Esophagus squamous epithelium (tissue), 5 donors: ENCODE measurements at places on chromosomes 5 and 9. TPM values are rescaled to one million over a fixed set of nuclear protein-coding genes. Genes with fewer than 3 reads are reported as not detected.

Gene ZDHHC21
- total RNA-seq = 13.3 TPM

Gene CDH10
- 0.09 TPM for total RNA-seq

Gene NRG2
- total RNA-seq = 0.66 TPM

Gene GABRP
- 49.2 TPM for total RNA-seq

Gene TRIM36
- 0.76 TPM for total RNA-seq

Gene CDO1
- total RNA-seq = 5.7 TPM

GRCh38 chr5:171975262-171975876, 31.1 kb downstream of the FBXW11 start:
- DNase-seq = no peak

- no peak for DNase-seq
Measured at GRCh38 chr9:34072410-34072809, 23.7 kb upstream of the UBAP2 start.

GRCh38 chr5:115184770-115185169, 15.1 kb upstream of the TRIM36 start:
- no peak for DNase-seq

DNA sequence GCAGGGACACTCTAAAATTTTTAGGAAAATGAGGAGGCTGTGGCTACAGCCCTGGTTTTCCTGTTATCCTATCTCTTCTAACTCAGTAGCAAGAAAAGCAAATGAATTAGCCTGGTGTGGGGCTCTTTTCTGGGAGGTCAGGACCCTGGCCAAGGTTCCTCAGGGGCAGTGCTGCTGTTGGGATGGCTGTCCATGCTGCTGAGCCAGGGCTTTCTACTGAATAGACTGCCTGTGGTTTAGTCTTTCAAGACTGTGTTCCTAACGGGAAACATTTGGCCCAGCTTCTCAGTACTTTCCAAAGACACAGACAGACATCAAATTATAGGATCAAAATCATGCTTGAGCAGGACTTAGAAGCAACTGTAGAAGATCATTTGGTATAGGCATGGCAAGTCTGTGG, 18.1 kb downstream of the TNC start:
- DNase-seq = no peak

DNA sequence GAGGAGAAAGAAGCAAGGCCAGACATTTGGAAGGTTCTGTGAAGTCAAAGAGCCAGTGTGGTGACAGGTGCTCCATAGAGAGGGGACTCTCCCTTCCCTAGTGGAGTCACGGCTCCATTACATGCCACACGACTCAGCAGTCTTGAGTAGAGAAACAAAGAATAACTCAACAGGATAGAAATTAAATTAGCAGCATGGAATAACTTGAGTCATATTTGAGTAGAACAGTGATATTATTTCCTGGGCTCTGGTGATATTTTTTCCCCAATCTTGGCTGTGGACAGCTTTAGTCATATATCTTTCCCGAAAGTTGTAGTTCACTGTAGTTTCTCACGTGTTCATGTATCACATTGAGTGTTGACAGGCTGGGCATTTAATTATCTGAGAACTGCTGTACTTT, 149.7 kb upstream of the EFNA5 start:
- DNase-seq = no peak

- DNase-seq = no peak
Measured at GRCh38 chr9:116058421-116058820, 95.2 kb upstream of the PAPPA start.

DNA sequence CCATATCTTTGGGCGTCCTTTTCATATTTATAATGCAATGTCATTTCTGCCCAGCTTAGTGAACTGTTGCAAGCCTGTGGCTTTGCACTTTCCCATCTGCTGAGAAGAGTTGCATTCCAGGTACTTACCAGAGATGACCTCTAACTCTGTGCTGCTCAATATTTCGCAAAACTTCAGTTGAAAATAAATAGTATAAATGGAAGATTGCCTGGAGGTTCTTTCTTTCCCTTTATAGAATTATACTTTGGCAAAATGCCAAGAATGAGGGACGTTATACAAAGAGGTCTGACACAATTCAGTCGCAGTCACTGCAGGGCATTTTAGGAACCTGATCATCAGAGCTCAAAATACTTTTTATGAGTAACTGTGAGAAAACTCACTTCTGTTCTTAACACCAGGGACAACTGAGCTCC, 18.9 kb upstream of the VLDLR start:
- no peak for DNase-seq

DNA sequence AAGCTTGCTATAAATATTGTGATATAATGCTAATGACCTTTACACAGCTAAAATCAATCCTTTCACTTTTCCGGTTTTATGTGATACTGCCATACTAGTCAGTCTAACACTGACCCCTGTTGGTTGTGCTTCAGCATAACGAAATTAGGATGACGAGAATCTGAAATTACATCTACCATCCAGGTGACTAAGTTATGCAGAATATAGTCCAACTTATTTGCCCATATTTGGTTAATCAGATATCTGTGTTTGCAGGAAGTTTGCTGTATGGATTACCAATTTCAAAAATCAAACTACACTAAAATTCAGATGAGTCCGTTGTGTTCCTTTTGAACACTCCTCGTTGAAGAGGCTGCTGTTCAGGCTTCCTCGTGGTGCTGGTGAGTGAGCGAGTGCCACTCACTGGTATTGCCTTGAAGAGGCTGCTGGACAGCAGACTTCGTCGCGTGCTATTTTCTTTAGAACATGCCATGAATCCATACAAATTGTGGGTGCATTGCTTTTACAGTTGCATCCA, 32.5 kb downstream of the TENT4A start:
- DNase-seq = no peak

DNA sequence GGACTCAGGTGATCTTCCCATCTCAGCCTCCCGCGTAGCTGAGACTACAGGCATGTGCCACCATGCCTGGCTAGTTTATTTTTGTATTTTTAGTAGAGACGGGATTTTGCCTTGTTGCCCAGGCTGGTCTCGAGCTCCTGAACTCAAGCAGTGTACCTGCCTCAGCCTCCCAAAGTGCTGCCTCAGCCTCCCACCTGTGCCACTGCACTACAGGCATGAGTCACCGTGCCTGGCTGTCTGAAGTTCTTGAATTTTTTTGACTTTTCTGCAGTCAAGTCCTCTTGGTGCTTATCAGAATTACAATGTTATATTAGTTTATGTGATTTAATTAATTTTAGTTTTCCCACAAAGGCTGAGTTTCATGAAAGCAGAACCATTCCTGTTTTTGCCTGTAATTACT, 9.8 kb downstream of the SPIN1 start:
- DNase-seq = no peak

DNA sequence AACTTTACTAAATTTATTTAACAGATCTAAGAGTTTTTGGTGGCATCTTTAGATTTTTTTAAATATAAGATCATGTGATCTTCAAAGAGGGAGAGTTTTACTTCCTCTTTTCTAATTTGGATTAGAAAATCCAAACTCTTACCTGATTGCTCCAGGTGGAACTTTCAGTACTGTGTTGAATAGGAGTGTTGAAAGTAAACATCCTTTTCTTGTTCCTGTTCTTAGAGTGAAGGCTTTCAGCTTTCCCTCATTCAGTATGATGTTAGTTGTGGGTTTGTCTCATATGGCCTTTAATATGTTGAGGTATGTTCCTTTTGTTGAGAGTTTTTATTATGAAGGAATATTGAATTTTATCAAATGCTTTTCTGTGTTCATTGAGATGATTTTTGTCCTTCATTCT, 650.0 kb upstream of the SGCD start:
- DNase-seq = no peak

DNA sequence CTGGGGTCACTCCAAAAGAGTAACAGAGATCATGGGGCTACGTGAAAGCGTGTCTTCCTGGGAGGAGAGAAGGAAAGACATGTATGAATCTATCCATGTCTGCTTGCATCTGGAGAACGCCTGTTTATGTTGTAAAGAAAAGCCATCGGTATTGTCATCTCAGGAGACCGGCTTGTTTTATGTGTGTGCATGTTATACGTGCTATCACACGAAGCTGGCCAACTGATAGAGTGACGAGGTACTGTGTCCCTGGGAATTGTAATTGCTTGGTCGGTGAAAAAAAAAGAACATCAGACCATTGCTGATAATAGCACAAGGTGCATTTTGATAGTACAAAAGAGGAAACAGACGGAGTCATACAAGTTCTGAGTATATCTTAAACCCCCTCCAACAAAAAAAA, 370 bp upstream of the CDH6 start:
- DNase-seq = no peak

- DNase-seq = no peak
Measured at GRCh38 chr5:12652201-12652600, 748.0 kb upstream of the CTNND2 start.

DNA sequence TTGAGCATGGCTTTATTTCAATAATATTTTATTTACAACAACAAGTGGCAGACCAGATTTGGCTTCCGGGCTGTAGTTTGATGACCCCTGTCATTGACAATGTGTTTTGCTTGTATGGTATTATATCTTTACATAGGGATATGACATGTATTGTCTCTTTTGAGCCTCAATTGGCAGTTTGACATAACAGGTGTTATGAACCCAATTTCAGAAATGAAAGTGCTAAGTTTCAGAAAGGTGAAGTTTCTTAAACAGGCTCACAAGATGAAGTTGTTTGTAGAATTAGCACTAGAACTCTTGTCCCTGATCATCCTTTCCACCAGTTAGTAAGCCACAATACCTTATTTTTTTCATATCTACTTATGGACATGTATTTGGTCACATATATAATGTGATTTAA, 303.0 kb upstream of the GRIA1 start:
- no peak for DNase-seq

- DNase-seq = no peak
Measured at GRCh38 chr5:2530609-2531008, 220.9 kb downstream of the IRX2 start.

- DNase-seq = no peak
Measured at GRCh38 chr9:15512889-15513288, 2.1 kb upstream of the PSIP1 start.

GRCh38 chr5:134845335-134845851, 375 bp upstream of the C5orf24 start:
- DNase-seq = no peak

DNA sequence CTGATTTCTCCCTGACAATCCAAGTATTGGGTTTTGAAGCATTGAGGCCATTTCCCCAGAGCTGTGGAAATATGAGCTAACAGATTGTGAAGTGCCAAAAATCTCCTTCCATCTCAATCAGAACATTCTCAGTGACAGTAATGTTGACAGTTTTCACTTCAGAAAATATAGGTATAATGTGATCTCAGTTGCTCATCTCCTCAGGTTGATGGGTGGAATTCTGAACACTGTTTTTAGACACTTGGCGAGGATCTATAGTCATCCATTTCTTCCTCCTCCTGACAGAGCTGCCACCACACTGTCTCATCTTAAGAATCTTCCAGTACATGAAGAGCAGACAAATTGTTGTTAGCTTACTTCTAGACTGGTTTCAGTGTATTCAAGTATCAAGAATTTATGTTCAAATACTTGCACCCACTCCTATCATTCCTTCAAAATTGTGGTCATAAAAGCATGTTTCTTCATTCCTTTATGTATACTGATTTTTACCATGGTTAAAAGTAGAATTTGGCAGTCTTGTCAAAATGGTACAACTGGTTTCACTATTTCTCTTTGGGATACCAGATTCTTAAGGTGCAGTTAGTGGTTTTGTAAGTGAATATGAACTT, 199.7 kb upstream of the TLE4 start:
- DNase-seq = no peak
